ENCODE measurements at places on chromosomes 4 and X. TPM values are rescaled to one million over a fixed set of nuclear protein-coding genes. Genes with fewer than 3 reads are reported as not detected.

CT45A2 gene
- total RNA-seq, result not detected

UGT2B11 gene
- total RNA-seq, result not detected

TRAPPC11 gene
- 32.2 TPM for total RNA-seq

AREG gene
- total RNA-seq, result 0.24 TPM

ESX1 gene
- not detected for total RNA-seq

SCRG1 gene
- not detected for total RNA-seq

GCNA gene
- 0.48 TPM for total RNA-seq

ANOS1 gene
- 54.9 TPM for total RNA-seq

PABPC5 gene
- 3.0 TPM for total RNA-seq

RNF212 gene
- 3.3 TPM for total RNA-seq

TSR2 gene
- 51.5 TPM for total RNA-seq

RAP2C gene
- total RNA-seq, result 52.7 TPM

SCML2 gene
- total RNA-seq, result 15.5 TPM

FAM184B gene
- 0.09 TPM for total RNA-seq

ITIH6 gene
- not detected for total RNA-seq

SLC9B1 gene
- 0.59 TPM for total RNA-seq

RAB41 gene
- not detected for total RNA-seq

CCDC110 gene
- total RNA-seq, result 2.3 TPM

RTL3 gene
- total RNA-seq, result not detected

GLA gene
- total RNA-seq, result 40.3 TPM

MAGIX gene
- total RNA-seq, result 1.3 TPM

CLIC2 gene
- total RNA-seq, result 0.98 TPM

SPRY1 gene
- 76.3 TPM for total RNA-seq

KLHL5 gene
- 16.8 TPM for total RNA-seq

ADH6 gene
- not detected for total RNA-seq

LYAR gene
- total RNA-seq, result 47.0 TPM

ASB9 gene
- total RNA-seq, result not detected

CXCL3 gene
- total RNA-seq, result 3.7 TPM

ADGRG4 gene
- not detected for total RNA-seq

SHOX gene
- 0.18 TPM for total RNA-seq

TRPC5OS gene
- total RNA-seq, result not detected
